ENCODE measurements at places on chromosomes 12 and 14.

DNA sequence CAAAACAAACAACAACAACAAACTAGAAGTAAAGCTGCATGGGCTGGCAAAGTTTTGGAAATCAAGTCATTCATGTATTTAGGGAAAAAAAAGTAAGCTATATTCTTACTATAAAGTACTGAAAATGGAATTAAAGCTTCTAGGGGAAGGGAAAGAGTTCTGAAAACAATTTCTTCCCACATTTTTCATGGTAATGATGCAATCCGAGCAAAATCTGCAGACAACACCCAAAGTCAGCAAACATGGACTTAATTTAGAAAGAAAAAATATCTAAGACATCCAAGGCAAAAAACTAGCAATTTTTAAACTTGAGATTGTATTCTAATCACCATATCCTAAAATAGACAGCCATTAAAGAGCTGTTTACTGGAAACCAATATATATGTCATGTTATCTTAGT lies 86.3 kb downstream of the LRP6 start:
- DNase-seq: no peak

DNA sequence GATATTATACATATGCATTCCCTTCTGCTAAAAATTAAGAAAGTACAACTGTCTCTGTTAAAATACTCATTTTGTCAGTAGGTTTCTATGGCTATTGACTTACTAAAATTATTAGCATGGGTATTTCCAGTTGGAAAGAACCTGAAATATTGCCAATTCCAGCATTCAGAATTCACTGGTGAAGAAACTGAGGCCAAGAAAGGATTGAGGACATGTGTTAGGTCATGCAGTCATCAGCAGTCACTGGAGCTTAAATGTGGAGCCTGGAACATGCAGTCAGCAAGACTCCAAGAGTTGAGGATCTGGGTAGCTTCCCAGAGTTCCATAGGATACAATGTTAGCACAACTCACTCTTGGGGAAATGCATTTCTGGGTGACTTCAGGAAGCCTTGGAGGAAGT lies 1335.6 kb downstream of the AACS start:
- no peak for DNase-seq

- DNase-seq: no peak
Observed at GRCh38 chr14:52693036-52693435, 2.3 kb downstream of the ERO1A start.

GRCh38 chr14:94036313-94037167 lies 10.4 kb downstream of the OTUB2 start:
- DNase-seq: peak; percentile 69

GRCh38 chr12:40198601-40199000 lies 26.2 kb upstream of the LRRK2 start:
- no peak for DNase-seq

- DNase-seq: no peak
Observed at GRCh38 chr12:28500373-28501024, 310.2 kb downstream of the CCDC91 start.

DNA sequence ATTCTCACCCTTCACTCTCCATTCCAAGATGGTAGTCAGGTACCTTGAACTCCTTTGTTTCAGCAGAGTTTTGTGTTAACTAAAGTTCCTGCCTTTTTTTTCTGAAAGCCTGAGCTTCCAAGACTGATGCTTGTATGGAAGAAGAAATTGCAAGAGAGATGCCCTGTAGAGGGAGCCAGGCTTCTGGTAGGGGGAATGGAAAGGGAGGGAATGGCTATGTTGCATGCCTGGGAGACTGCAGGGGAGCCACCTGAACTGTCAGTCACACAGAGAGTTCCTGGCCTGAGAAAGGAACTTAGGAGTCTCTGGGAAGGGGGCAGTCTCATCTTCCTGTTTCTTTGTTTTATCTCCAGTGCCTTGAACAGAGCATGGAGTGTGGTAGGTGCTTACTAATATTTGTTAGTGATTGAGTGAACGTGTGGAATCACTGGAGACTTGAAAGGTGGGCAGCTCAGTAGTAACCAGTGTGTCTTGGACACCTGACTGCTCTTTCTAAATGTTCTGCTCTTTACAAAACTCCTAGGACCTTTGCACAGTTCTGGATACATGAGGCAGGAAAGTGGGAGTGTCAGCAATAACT lies 132.2 kb downstream of the ANO4 start:
- DNase-seq: no peak

DNA sequence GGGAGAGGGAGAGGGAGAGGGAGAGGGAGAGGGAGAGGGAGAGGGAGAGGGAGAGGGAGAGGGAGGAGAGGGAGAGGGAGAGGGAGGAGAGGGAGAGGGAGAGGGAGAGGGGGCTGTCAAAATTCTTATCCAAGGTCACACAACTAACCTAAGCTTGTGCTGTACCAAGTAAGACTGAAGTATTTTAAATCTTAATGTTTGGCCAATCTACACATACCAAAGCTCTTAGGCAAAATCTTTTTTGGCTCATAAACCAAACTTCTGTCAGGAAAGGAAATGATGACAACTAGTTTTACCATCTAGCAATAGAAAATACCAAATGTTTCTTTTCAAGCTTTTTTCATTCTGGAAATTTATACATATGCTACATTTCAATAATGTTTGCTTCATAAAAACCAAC lies 33.8 kb downstream of the CCDC38 start:
- no peak for DNase-seq

GRCh38 chr12:68904351-68904962 lies 28.5 kb downstream of the CPM start:
- no peak for DNase-seq

- DNase-seq: no peak
Observed at GRCh38 chr14:75702122-75702521, 41.1 kb downstream of the TTLL5 start.

GRCh38 chr12:15752785-15753184 lies 36.4 kb downstream of the EPS8 start:
- DNase-seq: no peak

DNA sequence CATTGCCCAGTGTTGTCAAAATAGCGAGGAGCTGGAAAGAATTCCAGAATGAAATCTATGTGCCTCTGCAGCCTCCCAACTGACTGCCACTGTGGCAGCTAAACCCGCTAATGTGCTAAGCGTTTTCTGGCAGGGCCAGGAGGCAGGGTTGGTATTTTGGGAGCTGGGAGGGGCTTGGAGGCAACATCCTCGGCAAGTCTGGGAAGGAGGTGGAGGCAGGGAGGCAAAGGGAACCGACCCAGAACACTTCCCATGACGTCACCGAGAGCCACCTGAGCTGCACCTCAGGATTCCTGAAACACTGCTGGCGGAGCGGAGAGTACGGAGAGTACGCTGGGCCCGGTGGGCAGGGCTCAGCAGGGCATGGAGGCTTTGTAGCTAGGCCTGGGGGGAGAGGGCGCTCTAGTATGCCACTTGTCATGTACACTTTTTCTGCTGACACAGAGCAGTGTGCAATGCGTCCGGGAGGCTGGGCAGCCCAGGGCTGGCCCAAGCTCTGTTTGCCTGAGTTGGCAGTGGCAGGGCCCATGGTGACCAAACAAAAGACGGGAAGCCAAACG lies 81.5 kb downstream of the DPF3 start:
- DNase-seq: no peak

- no peak for DNase-seq
Observed at GRCh38 chr14:99327050-99327449, 55.1 kb upstream of the BCL11B start.

- no peak for DNase-seq
Observed at GRCh38 chr12:116551952-116552772, 7.0 kb upstream of the MAP1LC3B2 start.

DNA sequence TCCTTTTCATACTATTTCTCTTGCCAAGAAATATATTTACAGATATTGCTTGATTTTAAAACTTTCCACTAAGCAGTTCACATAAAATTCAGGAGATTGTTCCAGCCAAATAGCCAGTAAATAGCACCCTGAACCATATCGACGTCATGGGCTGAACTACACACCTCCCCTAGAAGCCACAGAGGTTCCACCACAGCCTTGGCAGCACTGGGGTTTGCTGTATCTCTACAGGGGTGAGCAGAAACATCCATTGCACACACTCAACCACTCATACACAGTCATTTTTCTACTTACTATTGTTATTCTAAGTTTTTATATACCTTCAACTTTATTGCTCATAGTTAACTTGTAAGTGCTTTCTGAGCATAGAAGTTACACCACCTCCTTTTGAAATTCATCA lies 8.1 kb upstream of the EIF2S3B start:
- DNase-seq: no peak

DNA sequence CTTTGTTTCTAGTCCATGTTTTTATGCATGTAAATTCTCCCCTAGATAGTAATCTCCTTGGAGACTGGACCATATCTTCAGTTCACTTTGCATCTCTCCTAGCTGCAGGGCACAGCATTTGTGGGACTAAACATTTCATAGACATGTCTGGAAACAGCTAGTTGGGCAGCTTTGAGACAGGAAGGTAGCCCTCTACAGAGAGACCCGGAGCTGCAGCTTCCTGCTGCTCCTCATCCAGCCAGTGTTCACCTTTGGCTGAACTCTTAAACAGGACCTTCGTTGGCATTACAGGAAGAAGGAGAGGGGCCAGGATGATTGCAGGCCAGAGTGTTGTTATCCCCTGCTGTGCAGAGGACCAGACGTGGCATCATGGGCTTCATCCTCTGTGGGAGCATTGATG lies 52.9 kb downstream of the GNS start:
- DNase-seq: no peak

- peak; percentile 86 for DNase-seq
Observed at GRCh38 chr14:24013654-24014514, 25.2 kb downstream of the DHRS4L2 start.

DNA sequence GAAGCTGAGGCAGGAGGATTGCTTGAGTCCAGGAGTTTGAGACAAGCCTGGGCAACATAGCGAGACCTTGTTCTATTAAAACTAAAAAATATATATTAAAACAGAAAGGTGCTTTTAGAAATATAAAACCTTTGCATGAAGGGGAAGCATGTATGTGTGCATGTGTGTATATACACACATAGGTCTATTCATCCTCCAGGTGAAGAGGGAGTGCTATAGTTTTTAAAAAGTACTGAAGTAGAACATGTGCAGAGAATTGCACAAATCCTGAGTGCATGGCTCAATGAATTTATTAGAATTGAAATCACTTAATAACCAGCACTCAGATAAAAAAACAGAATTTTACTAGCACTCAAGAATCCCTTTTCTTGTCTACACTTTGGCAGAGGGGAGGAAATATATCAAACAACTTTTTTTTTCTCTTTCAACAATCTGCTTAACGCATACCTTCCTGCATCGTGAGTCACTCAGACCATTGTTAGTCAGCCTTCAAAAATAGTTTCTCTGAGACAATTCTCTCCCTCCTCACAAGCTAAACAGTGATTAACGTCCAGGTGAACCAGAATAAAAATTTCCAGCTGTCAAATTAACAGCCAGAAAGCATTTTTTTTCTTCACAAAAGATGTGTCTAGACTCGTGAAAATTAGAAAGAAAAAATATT lies 17.7 kb upstream of the NEDD1 start:
- no peak for DNase-seq

DNA sequence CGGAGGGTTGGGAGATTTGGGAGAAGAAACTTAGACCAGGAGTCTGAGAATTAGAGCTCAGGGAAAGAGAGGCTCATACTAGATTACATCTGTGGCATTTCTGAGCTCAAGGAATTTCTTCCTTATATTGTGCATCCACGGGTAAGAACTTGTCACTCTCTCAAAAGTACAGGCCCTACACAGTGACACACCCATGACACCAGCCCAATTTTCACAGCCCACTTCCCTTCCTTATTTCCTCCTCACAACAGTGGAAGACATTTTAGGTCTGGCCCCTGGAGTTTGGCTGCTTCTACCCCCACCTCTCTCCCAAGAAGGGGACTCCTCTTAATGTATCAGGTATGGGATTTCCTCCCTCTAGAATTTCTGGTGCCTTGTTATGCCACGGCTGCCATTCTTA lies 9.2 kb upstream of the ZNF385A start:
- no peak for DNase-seq

DNA sequence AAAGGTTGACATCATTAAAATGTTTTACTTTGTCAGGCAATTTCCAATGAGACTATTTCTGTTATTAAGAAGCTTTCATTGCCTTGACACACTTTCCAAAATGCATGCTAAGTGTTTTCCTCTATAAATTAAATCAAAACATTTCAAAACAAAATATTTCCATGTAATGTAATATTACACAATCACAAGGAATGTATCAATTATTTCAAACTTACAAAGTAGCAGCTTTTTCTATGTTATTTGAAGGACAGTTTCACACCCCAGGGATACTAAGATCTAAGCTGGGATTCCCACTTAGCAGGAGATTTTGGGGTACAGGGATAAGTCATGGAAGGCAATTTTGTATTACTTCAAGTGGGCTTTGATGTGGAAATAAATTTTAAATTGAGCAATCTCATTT lies 144.9 kb downstream of the FOXG1 start:
- no peak for DNase-seq

- no peak for DNase-seq
Observed at GRCh38 chr14:41873686-41874317, 267.1 kb downstream of the LRFN5 start.

GRCh38 chr14:73943083-73943482 lies 6.8 kb downstream of the FAM161B start:
- no peak for DNase-seq

DNA sequence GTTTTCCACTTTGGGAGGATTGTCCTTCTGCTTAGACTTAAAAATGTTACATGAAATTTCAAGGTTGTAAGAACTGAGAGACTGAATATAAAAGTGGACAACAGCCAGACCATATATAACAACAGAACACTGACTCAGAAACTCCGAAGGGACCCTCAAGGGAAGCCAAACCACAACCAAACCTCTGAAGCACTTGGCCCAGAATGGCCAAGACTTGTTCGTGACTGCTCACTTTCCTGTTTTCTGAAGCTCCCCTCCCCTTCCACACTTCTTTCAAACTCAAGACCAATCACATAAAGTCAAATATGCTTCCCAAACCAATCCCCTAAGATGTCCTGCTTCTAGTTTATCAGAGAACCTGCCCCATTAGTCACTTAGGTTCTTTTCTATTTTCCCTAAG lies 13.7 kb downstream of the OR6J1 start:
- DNase-seq: no peak

DNA sequence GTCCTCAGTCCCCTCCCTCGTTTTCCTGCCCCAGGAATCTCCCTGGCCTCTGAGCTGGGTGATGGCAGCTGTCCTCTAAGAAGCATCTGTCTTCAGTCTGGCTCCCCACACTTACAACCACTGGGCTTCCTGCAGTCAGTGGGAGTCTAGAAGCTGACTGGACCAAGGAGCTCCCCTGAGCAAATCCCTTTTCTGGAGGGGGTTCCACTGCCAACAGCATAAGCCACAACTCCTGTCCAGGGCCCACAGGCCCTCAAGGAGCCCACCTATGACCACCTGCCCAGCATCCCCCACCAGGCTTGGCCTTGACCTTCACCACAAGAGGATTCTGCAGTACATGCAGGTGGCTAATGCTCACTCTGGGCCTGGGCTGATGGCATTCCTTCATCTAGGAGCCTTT lies 4.1 kb downstream of the RDH16 start:
- DNase-seq: no peak

GRCh38 chr12:132572106-132572505 lies 38.3 kb downstream of the LRCOL1 start:
- DNase-seq: no peak
